ENCODE measurements at places on chromosomes 12 and 14.

GRCh38 chr14:57153286-57153685 lies 115.4 kb downstream of the EXOC5 start:
- DNase-seq: no peak

DNA sequence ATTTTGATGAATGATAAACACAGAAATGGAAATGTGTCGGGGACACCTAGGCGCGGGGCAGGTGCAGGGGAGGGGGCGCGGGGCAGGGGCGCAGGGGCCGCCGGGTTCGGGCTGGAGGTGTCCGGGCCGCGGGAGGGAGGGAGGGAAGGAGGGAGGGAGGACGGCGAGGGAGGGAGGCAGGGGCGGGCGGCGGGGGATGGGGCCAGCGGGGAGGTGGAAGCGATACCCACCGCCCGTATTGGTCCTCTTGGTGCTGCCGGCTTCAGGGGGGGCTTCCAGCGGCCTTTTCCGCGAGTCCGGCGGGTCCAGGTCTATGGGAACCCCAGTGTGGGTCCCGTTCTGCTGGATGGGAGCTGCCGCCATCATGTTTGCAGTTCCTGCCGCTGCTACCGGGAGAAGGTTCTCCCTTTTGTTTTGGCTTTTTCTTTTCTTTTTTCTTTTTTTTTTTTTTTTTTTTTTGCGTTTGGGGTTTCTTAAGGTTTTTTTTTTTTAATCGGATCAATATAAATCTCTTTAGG lies 703 bp downstream of the NOVA1 start:
- peak; percentile 7 for DNase-seq

- peak; percentile 14 for DNase-seq
These were observed 33.0 kb upstream of the PRMT8 start for GRCh38 chr12:3458041-3458440.

- no peak for DNase-seq
These were observed 580.1 kb upstream of the SEL1L start for GRCh38 chr14:82113710-82114109.

- DNase-seq: no peak
These were observed 38.9 kb downstream of the STXBP6 start for GRCh38 chr14:25011095-25011494.

GRCh38 chr12:46787496-46788055 lies 38.2 kb downstream of the SLC38A4 start:
- DNase-seq: peak; percentile 44

GRCh38 chr12:3454780-3455179 lies 36.2 kb upstream of the PRMT8 start:
- no peak for DNase-seq

DNA sequence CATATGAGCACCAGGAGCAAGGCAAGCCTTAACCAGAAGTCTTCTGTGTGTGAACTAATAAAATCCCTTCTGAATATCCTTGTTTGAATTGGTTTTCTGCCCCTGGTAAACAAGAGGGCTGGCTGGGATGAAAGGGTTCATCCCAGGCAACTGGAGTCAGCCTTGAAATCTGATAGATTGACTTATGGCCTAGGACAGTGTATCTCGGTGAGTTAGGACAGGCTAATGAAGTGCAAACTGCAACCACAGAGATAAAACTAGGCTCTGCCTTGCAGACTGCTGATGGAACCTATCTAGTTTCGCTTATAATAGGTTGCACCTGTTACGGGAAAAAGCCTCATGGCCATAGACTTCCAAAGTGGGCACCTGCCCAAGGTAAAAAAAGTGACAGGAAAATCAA lies 451.9 kb upstream of the NOVA1 start:
- DNase-seq: no peak

GRCh38 chr14:100982762-100983161 lies 79.2 kb upstream of the RTL1 start:
- peak; percentile 57 for DNase-seq

GRCh38 chr14:91115986-91116770 lies 2.3 kb downstream of the DGLUCY start:
- no peak for DNase-seq

- peak; percentile 13 for DNase-seq
These were observed 6.2 kb upstream of the BIN2 start for GRCh38 chr12:51330186-51330585.

DNA sequence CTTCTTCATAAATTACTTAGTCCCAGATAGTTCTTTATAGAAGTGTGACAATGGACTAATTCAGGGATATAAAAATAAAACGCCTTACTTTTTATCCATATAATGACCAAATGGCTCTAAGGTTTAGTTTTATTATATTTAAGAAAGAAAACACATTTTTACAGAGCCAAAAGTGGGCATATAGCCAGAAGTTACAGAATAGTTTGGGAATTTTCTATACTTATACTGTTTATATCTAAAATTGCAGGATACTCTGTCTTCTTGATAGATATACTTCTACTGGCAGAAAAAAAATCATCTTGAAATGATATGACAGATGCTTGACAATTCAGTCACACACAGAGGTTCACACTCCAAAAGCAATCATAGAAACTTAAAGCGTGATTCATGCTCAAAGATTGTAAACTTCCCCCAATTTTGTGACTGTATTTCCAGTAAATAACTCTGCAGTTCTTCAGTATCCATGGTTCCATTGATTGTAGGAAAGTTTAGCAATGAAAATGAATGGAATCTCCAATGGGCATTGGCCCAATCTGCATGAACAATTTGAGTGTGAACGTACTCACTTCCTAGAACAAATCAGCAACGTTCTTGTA lies 307.8 kb downstream of the NOVA1 start:
- DNase-seq: peak; percentile 88

- no peak for DNase-seq
These were observed 52.1 kb downstream of the KICS2 start for GRCh38 chr12:64170024-64170423.

DNA sequence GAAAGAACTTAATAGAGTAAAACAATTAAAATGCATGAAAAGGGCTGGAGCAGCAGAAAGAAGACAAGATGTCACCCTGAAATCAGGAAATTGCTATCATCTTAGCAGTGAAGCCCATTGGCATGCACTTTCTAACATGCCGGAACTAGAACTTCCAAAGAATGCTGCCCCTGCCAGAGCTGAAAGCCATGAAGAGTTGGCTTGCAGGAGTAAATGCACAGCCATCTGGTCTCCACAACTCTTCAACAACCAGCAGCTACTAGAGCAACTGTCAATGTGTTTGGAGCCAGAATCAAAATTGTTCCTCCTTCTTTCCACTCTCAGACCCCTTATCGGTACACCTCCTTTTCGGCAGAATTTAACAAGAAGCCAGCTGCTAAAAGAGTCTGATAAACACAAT lies 414.1 kb downstream of the KCNH5 start:
- DNase-seq: no peak
